ENCODE measurements at places on chromosomes 12 and 14.

- no peak for DNase-seq
Observed at GRCh38 chr12:114769634-114770033, 85.7 kb upstream of the TBX3 start.

DNA sequence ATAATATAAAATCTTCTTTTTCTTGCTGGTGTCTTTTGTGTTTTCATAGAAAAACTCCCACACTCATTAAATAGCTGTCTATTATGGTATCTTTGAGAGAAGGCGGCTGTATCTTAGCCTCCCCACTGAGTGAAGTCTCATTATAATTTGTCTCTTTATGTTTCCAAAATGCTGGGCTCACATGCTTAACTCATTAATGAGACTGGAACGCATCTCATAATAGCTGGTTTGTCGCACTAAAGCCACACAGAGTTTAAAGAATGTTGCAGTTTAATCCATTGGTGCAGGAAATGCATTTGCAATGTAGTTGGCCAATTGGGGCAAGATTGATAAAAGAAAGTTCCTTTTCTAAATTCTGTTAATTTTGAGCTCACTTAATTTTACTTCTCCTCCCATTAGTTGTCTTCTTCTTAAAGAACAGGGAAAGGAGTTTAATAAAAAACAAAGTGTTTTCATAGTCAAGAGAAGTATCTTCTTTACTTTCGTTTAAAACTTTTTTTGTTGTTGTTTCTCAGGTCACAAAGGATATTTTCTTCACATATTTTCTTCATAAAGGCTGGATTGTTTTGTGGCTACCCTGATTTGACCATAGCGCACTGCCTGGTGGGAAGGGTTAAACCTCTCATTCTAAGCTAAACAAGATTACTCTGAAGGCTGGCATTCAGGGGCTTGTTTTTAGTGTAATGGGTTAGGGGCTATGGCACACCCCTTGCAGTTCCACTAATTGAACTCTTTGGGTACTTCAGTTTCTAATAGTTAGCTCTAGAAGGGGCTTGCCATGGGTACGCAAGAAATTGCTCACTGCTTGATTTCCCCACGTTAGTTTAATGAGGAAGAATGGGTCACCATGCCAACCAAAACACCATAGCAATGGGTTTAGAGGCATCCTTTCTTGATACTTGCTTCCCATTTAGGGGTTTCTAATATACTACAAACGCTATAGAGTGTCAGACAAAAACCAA is 197.0 kb downstream of the TMTC2 start:
- no peak for DNase-seq

- no peak for DNase-seq
Observed at GRCh38 chr14:79254069-79254775, 957.1 kb downstream of the DIO2 start.

DNA sequence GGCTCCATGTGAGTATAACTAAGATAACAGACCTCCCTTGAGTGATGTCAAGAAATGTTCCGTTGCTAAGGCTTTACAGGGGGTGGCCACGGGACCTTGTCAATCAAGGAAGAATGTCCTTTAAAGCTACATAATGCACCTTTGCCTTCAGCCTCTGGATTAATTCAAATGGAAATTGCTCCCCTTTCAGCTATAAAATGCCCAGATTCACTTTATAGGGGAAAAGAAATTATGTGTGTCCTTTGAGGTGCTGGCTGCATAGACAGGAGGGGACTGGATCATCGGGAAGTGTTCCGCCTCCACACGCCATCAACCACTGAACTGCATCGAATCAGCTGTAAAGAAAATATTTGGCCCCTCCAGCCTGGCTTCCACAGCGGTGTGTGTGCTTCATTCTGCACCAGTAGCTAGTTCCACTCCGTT is 415.4 kb downstream of the DPF3 start:
- DNase-seq, result no peak

- DNase-seq, result no peak
Observed at GRCh38 chr12:9319842-9320173, 111.6 kb upstream of the PZP start.

GRCh38 chr14:54715239-54715638 is 148.3 kb downstream of the SAMD4A start:
- no peak for DNase-seq

- DNase-seq, result no peak
Observed at GRCh38 chr12:39763890-39764169, 144.2 kb upstream of the ABCD2 start.

DNA sequence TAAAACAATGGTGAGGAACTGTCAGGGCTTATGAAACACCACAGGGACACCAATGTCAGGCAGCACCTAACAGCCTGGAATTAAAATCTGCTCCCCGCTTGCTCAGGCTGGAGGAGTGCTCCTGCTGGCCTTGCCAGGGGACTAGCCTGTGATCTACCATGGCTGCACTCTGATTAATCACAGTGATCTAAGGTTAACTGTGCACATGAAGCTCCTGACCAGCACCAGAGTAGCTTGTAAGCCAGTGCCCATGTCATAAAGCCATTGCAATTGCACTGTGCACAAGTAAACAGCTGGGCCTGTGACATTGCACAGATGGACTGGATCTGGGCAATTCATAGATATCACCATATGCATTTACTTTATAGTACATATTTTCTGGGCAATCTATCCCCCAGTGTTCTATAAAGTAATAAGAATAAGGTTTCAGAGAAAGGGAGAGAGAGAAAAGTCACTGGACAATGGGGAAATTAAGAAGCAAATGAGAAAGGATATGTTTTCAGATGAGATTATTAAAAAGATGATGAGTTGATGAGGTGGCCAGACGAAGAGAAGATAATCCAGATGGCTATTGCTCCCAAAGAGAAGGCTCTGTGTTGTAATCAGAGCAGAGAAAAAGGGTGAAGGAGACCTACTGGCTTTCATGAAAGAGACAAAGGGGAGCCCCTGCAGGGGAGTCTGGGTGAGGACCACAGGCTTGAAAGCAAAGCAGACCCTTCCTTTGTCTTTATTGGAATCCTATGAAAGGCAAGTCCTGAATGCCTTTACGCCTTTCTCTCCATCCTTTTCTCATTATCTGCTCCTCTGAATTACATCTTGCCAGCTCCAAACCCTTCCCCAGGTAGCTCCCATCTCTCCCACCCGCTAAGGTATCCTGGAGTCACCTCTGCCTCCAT is 145.8 kb downstream of the SLC38A6 start:
- no peak for DNase-seq

DNA sequence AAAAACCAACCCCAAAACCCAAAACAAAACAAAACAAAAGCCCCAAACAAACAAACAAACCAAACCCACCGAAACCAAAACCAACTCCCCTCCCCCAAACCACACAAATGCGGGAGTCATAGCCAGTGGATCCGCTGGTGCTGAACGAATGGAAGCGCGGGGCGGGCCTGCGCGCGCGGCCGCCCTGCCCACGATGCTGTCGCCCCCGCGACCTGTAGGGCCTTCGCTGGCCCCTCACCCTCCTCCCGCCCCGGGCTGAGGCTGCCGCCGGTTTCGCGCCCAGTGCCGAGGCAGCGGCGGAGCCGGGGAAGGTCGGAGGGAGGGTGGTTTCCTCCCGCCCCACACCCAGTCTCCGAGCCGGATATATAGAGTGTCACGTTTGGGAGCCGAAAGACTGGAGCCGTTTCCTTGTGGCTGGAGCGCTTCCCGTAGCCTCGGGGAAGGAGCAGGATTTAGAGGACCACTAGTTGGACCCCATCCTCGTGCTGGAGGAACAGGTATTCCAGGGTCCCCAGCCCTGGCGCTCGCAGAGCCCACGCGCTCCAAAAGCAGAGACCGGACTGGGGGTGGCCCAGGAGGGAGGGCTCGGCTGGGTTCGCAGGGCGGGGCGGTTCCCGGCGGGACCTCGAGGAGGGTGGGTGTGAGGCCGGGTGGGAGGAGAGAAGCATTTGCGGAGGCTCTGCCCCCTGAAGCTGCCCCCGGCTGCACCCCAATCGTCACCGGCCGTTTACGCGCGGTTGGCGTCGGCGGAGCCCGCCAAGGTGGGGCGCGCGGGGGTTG is at the start of gene FAR2:
FAR2 (plus strand) TSS at position 368 of the 780 bp plus-strand sequence. CDS start 121,172 bp downstream, outside the sequence.
- peak; percentile 73 for DNase-seq

GRCh38 chr12:95700316-95700785 is 90.2 kb downstream of the NTN4 start:
- DNase-seq, result peak; percentile 72

GRCh38 chr14:50052517-50052916 is 63.9 kb downstream of the VCPKMT start:
- no peak for DNase-seq

DNA sequence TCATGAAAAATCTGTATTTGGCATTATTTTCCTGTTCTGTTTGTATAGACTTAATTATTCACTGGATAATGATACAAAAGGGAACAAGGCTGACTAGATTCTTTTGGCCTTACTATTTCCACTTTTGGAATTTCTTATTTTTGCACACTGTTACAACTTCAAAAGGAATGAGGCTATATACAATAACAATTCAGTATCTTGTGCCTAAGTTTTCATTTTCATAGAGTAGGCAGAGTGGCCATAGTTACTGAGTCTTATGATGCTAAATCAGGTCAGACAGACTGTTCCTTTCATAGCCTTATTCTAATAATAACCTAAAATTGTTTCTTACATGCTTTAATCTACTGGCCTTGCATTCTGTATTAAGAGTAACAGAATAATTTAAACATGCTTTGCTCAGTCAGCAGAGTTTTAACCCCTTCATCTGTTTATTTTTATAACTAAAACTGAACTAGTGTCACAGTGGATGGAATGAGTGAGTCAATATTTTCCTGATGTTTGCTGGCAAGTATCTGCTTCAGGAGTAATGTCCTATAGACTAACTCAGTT is 10.5 kb downstream of the TTC8 start:
- no peak for DNase-seq

DNA sequence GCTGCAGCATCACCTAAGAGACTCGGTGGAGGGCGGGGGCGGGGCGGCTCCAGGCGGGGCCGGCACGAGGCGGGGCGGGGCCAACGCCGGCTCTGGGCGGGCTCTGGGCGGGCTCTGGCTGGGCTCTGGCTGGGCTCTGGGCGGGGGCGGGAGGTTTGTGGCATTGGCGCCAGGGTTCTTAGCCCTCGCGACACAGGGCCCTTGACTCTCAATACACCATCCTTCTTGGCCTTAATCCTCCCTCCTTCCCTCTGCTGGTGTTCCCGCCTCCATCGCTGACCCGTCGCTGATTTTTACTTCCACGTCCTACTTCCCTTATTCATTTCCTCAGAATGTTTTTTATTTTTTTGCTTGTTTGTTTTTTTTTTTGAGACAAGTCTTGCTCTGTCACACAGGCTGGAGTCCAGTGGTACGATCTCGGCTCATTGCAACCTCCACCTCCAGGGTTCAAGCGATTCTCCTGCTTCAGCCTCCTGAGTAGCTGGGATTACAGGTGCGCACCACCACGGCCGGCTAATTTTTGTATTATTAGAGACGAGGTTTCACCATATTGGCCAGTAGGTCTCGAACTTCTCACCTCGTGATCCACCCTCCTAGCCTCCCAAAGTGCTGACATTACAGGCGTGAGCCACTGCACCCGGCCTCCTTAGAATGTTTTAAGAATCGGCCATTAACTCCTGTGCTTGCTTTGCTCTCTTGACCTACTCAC is at the start of gene BLTP3B:
BLTP3B (minus strand) TSS at position 24 of the 709 bp plus-strand sequence. CDS start 239 bp downstream, outside the sequence.
- peak; percentile 94 for DNase-seq

- DNase-seq, result peak; percentile 65
Observed at GRCh38 chr14:49621114-49621881, 699 bp downstream of the MGAT2 start.

GRCh38 chr12:130419116-130419515 is 81.4 kb downstream of the PIWIL1 start:
- DNase-seq, result no peak

DNA sequence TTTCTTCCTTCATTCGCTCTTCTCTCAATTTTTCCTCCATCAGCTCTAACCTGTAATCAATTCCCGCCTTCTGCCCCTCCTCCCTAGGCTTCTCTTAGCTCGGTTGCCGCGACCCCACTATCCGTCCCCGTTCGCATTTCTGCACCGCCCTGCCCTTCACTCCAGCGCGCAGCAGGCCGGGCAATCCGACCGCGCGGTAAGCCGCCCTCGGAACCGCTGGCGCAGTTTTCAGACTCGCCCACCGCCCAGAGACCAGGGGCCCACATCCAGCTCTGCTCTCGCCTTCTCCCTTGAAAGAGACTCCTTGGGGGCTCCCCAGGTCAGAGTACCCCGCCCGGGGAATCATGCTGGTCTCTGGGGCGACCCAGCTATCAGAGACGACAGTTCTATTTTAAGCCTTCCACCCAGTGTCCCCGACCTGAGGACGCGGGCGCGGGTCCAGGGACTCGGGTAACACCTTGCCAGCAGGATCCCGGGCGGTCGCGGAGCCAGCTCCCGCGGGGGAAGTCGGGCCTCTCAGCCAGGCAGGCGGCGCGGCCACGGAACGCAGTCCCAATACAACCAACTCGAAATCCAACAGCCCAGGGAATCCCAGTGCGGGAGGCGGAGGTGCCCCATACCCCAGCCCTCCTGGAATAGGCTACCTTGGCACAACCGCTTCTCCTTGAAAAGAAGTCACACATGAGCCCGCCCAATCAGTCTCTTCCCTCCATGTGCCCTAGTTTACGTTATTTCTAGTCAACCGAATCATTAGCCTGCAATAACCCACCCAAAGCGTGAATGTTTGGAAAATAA is 5.7 kb upstream of the SLC38A4 start:
- no peak for DNase-seq

- no peak for DNase-seq
Observed at GRCh38 chr14:61048640-61049039, 67.6 kb downstream of the SLC38A6 start.

- DNase-seq, result no peak
Observed at GRCh38 chr12:57483466-57483865, 3.8 kb upstream of the ARHGAP9 start.

GRCh38 chr14:67987606-67988005 is 168.0 kb downstream of the RAD51B start:
- no peak for DNase-seq

DNA sequence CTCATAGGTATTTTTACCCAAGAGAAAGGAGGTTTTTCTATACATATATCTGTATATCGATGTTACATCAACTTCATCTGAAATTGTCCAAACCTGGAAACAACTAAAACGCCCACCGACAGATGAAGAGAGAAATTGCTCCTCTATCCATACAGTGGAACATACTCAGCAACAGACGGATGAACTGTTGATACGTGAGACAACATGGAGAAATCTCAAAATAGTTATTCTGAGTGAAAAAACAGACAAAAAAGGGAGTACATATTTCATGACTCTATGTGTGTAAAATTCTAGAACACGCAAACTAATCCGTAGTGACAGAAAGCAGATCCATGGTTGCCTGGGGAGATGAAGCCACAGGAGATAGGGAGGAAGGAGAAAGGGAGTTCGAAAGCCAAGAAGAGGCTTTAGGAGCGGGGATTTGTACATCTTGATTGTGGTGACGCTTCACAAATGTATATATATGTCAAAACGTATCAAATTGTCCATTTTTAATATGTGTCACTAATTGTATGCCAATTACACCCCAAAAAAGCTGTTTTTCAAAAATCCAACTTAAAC is 37.6 kb upstream of the C14orf180 start:
- DNase-seq, result no peak

GRCh38 chr12:131370791-131371347 is 340.0 kb upstream of the SFSWAP start:
- DNase-seq, result no peak

GRCh38 chr12:89556976-89557375 is 31.1 kb upstream of the POC1B start:
- no peak for DNase-seq
